ENCODE measurements at places on chromosomes 13 and 19.

- peak; percentile 60 for DNase-seq
These were observed 61.5 kb downstream of the COL4A1 start for GRCh38 chr13:110245416-110245899.

DNA sequence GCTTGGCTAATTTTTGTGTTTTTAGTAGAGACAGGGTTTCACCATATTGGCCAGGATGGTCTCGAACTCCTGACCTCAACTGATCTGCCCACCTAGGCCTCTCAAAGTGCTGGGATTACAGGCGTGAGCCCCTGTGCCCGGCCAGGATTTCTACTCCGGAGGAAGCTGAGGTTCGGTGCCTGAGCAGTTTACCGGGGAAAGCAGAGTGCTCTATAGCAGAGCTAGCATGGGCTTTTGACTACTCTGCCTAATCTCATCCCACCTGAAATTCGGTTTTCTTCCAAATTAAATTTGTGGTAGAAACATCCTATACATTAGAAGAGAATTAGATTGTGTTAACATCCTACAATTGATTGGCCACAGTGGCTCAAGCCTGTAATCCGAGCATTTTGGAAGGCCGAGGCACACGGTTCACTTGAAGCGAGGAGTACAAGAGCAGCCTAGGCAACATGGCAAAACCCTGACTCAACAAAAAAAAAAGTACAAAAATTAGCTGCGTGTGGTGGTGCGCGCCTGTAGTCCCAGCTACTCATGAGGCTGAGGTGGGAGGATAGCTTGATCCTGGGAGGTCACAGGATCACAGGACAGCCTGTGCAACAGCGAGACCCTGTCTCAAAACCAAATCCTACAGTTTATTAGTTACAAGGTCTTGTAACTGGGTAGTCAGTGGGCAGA, 1.6 kb downstream of the RPL13A start:
- DNase-seq = no peak

- DNase-seq = no peak
These were observed 134.2 kb downstream of the FRY start for GRCh38 chr13:32165796-32166195.

- DNase-seq = no peak
These were observed 159.3 kb downstream of the PDS5B start for GRCh38 chr13:32745509-32745908.

- no peak for DNase-seq
These were observed 12.8 kb downstream of the ELF1 start for GRCh38 chr13:41006306-41006705.
